ENCODE measurements at places on chromosomes 11 and 22.
A peak's percentile ranks its signal among the peaks of the same experiment; 100 is the strongest.

- DNase-seq: no peak
These were observed 39.9 kb upstream of the KCNQ1OT1 start for GRCh38 chr11:2739531-2740274.

DNA sequence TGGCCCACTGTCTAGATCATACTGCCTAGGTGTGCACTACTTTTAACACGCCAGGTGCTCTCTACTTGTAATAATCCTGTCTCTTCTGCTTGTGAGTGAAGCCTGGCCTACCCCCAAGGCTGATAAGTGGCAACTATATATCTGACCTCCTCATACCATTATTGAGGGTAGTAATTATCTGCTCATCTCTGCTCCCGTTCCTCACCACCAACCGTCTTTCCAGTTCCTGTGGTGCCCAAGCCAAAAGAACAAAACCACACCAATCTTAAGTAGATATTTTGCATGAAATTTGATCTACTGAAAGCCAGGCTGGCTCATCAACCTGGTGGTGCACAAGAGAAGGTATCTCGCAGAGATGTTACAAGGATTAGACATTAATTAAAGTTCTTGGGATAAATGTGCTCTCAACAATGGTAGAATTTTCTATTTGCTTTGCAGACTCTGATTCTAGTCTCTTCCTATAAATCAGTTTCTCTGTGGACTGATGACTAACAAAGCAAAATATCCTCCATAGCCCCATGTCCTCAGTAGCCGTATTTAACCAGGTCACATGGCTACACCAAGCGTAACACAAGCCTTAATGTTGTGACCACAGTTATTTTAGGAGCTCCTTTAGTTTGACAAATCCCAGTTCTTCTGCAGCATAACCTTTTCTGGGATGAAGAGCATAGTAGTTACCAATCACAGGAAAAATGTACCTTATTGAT, 267.2 kb downstream of the NTM start:
- DNase-seq: no peak

- DNase-seq: peak; percentile 89
These were observed at the start of gene CENATAC for GRCh38 chr11:118997627-118998387. Gene CENATAC, plus strand, starts transcription at chr11:118998138. Its CDS starts 60 bp downstream, at chr11:118998198.

DNA sequence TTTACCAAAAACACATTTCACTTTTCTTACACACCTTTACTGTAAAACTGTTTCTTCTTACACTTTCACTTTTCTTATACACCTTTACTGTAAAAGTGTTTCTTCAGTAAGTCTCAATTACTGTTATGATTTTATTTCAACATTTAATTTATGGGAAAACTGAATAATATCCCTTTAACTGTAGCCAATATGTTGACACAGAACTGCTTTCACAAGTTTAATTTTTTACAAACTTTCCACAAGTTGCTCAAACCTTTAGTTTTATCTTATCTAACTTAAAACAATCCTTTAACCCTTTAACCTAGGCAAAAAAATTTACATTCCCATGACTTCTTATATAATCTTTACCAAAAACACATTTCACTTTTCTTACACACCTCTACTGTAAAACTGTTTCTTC, 63.3 kb upstream of the OR5AN1 start:
- DNase-seq: no peak

DNA sequence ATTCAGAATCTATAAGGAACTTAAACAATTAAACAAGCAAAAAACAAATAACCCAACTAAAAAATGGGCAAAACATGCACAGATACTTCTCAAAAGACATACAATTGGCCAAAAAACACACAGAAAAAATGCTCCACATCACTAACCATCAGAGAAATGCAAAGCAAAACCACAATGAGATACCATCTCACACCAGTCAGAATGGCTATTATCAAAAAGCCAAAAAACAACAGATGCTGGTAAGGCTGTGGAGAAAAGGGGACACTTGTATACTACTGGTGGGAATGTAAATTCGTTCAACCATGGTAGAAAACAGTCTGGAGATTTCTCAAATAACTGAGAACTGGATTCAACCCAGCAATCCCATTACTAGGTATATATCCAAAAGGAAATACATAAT, 24.8 kb downstream of the ENTHD1 start:
- no peak for DNase-seq

GRCh38 chr11:43316451-43316850, 4.7 kb downstream of the API5 start:
- no peak for DNase-seq

GRCh38 chr11:62705413-62705812, 1.8 kb downstream of the BSCL2 start:
- no peak for DNase-seq

DNA sequence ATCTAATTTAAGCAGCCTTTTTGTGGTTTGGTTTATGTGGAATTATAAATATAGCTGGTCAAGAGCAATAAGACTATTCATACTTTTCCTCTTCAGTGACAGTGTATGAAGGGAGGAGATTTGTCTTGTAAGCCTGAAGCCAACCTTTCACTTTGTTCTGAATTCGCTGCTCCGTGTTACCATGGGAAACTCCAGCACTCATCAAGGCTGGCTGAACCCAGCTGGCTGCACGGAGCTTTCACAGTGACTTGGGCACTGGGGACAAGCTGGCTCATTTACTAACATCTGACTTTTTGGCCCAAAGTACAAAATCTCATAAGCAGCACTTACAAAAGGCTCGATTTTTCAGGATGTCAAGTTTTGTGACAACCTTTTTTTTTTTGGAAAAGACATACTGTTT, 120.4 kb upstream of the GRIA4 start:
- DNase-seq: no peak
